H1 (cell line): ENCODE measurements at places on chromosomes 5 and 9. TPM values are rescaled to one million over a fixed set of nuclear protein-coding genes. Genes with fewer than 3 reads are reported as not detected.
A peak's percentile ranks its signal among the peaks of the same experiment; 100 is the strongest.

CD180 gene
- polyA plus RNA-seq: not detected in 2 replicates

AQP7 gene
- polyA plus RNA-seq: 0.38 TPM in 1 of 2 replicates, not detected in the other

ITK gene
- polyA plus RNA-seq: 0.05 TPM in 1 of 2 replicates, not detected in the other

DPM2 gene
- 95.4 and 110 TPM in 2 replicates for polyA plus RNA-seq

THG1L gene
- polyA plus RNA-seq: 7.1 and 8.1 TPM in 2 replicates

ENTPD2 gene
- polyA plus RNA-seq: 0.65 and 1.9 TPM in 2 replicates

DRD1 gene
- polyA plus RNA-seq: 0.03 and 0.05 TPM in 2 replicates

GAS1 gene
- polyA plus RNA-seq: 2.8 and 3.3 TPM in 2 replicates

CARD19 gene
- polyA plus RNA-seq: 112 and 144 TPM in 2 replicates

BTNL8 gene
- 0.32 and 0.42 TPM in 2 replicates for polyA plus RNA-seq

GLRA1 gene
- not detected in 2 replicates for polyA plus RNA-seq

FBXL7 gene
- 17.7 and 25.9 TPM in 2 replicates for polyA plus RNA-seq

NPR3 gene
- polyA plus RNA-seq: not detected in 2 replicates

ZNF883 gene
- 4.5 and 6.1 TPM in 2 replicates for polyA plus RNA-seq

DNA sequence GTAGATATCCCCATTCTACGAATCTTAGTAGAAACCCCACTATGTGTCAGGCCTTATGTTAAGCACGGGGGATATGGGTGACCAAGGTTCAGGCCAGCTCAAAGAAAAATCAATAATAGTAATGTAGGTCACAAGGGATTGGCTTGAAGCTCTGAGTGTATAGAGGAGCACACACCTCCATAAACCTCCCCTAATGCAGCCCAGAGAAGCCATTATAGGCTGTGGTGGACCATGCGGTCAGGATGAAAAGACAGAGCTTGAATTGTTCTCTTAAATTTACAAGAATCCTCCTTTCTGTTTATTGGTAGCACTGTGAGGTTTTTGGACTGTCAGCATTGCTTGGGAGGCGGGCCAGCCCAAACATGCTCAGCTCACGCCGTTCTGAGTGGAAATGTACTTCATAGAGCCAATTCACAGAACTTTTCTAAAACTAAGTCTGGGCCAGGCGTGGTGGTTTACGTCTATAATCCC, 9.1 kb downstream of the PDE6A start:
- H3K27ac ChIP-seq: no peak overlapping the region
- H3K36me3 ChIP-seq: no peaks in the 10 kb centered on the region
- no peaks in the 10 kb centered on the region; the same call in 1 of the 2 replicates for H3K27me3 ChIP-seq
- peaks cover 5% of the 10 kb centered on the region for H3K4me1 ChIP-seq

- no peaks in the 10 kb centered on the region for H3K36me3 ChIP-seq
- H3K27ac ChIP-seq: no peak overlapping the region
- H3K27me3 ChIP-seq: no peaks in the 10 kb centered on the region
- no peak overlapping the region for H3K4me3 ChIP-seq
- DNase-seq: no peak
Measured at GRCh38 chr5:44336708-44337107, 52.5 kb downstream of the FGF10 start.

- no peak overlapping the region for H3K4me3 ChIP-seq
- DNase-seq: no peak
- no peak overlapping the region for H3K27ac ChIP-seq
- no peaks in the 10 kb centered on the region for H3K4me1 ChIP-seq
- no peaks in the 10 kb centered on the region for H3K27me3 ChIP-seq
Measured at GRCh38 chr5:93130624-93131490, 450.2 kb downstream of the NR2F1-AS1 start.

- no peaks in the 10 kb centered on the region for H3K27me3 ChIP-seq
- H3K27ac ChIP-seq: no peak overlapping the region
- no peaks in the 10 kb centered on the region for H3K36me3 ChIP-seq
- H3K4me3 ChIP-seq: no peak overlapping the region
Measured at GRCh38 chr9:18023332-18023731, 444.5 kb downstream of the SH3GL2 start.

- H3K4me1 ChIP-seq: peaks cover 4% of the 10 kb centered on the region; the same call in 1 of the 2 replicates
- no peak overlapping the region for H3K4me3 ChIP-seq
- no peaks in the 10 kb centered on the region for H3K36me3 ChIP-seq
- no peak for DNase-seq
Measured at GRCh38 chr5:31680528-31680927, 41.6 kb downstream of the PDZD2 start.

GRCh38 chr5:11853140-11853539, 51.1 kb downstream of the CTNND2 start:
- H3K36me3 ChIP-seq: no peaks in the 10 kb centered on the region
- H3K4me3 ChIP-seq: no peak overlapping the region
- H3K27ac ChIP-seq: no peak overlapping the region
- no peak for DNase-seq
- H3K27me3 ChIP-seq: no peaks in the 10 kb centered on the region

DNA sequence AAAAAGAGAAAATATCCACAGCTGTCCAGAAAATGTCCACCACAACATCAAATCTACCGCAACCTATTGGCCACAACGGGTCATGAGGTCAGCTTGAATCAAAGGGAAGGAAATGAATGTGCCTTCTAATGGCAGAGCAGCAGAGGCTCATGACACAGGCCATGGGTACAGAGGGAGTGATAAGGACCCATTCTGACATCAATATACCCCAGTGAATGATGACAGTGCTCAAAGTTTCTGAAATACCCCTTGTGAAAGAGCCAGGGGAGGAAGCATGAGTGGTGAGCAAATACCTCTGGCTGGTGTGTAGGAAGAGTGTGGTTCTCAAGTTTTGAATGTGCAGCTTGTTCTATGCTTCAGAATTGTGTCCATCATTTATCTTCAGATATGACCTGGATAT, 348.2 kb downstream of the IRX1 start:
- H3K27ac ChIP-seq: no peak overlapping the region
- DNase-seq: no peak
- no peaks in the 10 kb centered on the region for H3K27me3 ChIP-seq
- H3K4me3 ChIP-seq: no peak overlapping the region

- no peaks in the 10 kb centered on the region for H3K36me3 ChIP-seq
- no peaks in the 10 kb centered on the region for H3K27me3 ChIP-seq
- no peak for DNase-seq
- no peak overlapping the region for H3K4me3 ChIP-seq
Measured at GRCh38 chr5:96671441-96671840, 9.3 kb downstream of the CAST start.

DNA sequence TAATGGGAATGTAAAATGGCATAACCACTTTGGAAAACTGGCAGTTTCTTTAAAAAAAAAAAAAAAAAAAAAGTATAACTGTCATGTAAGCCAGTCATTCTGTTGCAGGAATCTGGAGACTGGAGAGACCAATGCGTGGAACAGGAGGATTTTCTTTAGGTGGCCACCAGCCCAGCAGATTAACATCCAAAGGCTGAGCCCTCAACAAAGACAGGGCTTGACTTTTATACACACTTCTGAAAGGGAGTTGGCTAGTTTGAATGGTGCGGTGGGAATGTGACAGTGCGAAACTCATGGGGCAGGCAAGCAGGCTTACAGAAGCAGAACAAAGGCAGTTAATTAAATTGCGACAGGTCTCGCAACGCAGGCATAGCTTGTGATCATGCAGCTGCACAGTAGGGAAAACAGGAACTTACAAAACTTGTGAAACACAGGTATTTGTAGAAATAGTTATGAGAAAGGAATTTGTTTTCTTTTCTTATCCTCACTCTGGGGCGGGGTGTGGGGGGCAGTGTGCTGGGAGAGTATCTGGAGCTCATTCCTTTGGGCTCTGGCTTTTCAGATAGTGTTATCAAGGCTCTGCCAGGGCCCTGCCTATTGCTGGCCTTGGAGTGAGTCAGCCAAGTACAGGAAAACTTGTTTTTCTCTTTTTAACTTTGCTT, 12.0 kb downstream of the UIMC1 start:
- H3K36me3 ChIP-seq: no peaks in the 10 kb centered on the region
- H3K27me3 ChIP-seq: no peaks in the 10 kb centered on the region
- no peak overlapping the region for H3K27ac ChIP-seq
- no peaks in the 10 kb centered on the region for H3K4me1 ChIP-seq
- no peak for DNase-seq
- H3K4me3 ChIP-seq: no peak overlapping the region

GRCh38 chr9:20186823-20187222, 398.0 kb upstream of the SLC24A2 start:
- H3K27ac ChIP-seq: no peak overlapping the region
- H3K36me3 ChIP-seq: no peaks in the 10 kb centered on the region
- H3K4me3 ChIP-seq: no peak overlapping the region
- H3K27me3 ChIP-seq: no peaks in the 10 kb centered on the region
- DNase-seq: no peak

DNA sequence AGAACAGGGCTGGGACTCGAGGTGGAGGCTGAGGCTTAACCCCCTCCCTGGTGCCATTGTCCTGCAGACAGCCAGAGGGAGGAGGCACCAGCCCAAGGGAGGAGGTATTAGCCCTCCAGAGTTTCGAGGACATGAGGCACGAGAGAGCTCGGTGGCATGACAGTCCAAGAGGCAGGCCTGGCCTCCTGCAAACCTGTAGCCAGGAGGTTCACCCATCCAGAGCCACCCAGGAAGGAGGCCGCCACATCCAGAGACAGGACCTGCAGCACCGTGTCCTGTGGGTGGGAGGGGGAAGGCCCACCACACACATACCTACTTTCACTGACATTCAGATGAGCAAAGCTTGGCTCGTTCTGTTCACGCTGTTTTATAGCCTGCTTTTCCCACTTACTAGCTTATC, 75.2 kb upstream of the ADAMTS2 start:
- no peak overlapping the region for H3K27ac ChIP-seq
- H3K27me3 ChIP-seq: no peaks in the 10 kb centered on the region; the same call in 1 of the 2 replicates
- H3K4me3 ChIP-seq: no peak overlapping the region

GRCh38 chr9:3205421-3206095, 320.2 kb downstream of the RFX3 start:
- no peak for DNase-seq
- no peaks in the 10 kb centered on the region for H3K27me3 ChIP-seq
- H3K27ac ChIP-seq: no peak overlapping the region
- H3K36me3 ChIP-seq: no peaks in the 10 kb centered on the region
- no peak overlapping the region for H3K4me3 ChIP-seq

- H3K4me3 ChIP-seq: no peak overlapping the region
- no peak for DNase-seq
- no peaks in the 10 kb centered on the region for H3K27me3 ChIP-seq
Measured at GRCh38 chr5:172550096-172550765, 90.8 kb upstream of the NEURL1B start.

DNA sequence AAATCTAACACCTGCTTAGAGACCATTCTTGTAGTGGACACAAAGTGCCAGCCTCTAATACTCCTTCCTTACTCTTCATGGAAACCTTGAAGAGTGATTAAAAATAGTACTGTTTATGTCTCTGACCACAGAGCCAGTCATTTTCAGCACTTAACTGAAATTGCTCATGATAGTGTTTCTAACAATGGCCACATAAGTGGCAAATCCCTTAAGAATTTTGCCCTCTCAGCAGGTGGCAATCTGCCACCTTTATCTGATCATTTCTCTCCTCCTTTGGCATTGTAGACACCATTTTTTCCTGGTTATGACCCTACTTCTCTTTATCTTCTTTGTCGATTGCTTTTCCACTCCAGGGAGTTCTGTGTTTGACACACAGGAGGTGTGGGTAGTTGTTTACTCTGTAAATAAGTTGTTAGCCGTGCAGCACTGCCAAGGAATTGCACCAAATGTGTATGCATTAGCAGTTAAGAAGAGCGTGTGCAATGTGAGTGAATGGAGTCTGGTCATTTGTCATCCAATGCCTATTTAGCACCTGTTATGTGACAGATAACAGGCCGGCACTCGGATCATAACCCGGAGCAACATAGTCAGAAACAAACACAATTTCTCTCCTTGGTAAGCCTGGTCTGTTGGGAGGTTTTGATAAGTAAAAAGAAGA, 36.8 kb upstream of the STARD4 start:
- no peaks in the 10 kb centered on the region for H3K27me3 ChIP-seq
- H3K36me3 ChIP-seq: no peaks in the 10 kb centered on the region
- H3K4me1 ChIP-seq: peaks cover 15% of the 10 kb centered on the region

GRCh38 chr9:9921805-9922204, 691.0 kb downstream of the PTPRD start:
- DNase-seq: no peak
- H3K4me3 ChIP-seq: no peak overlapping the region
- no peaks in the 10 kb centered on the region for H3K27me3 ChIP-seq
- no peaks in the 10 kb centered on the region for H3K36me3 ChIP-seq

GRCh38 chr5:129906177-129906887, 2.1 kb downstream of the CHSY3 start:
- peaks cover 12% of the 10 kb centered on the region for H3K4me1 ChIP-seq
- H3K36me3 ChIP-seq: no peaks in the 10 kb centered on the region
- H3K4me3 ChIP-seq: peak overlapping the region; percentile 80
- no peak overlapping the region for H3K27ac ChIP-seq

DNA sequence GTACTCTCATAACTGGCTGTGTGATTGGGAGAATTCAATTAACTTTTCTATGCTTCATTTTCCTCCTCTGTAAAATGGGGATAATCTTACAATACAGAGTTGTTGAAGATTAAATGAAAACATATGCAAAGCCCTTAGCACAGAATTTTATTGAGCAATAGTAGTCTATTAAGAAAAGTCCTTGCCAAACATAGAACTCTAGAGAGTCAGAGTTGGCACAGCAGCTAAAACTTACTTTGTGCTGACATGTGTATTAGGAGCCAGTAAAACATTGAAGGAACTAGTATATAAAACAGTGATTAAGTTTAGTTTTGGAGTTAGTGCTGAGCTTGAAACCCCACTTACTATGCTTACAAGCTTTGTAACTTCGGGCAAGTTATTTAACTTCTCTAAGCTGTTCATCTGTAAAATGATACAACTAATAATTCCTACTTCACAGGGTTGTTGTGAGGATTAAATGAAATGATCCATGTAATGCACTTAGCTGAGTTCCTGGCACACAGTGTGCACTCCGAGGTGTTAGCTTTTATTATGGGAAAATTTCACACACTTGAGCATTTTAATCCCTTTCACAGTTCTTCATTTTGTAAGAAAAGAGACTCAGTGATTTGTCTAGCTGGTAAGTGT, 20.0 kb upstream of the GRIN3A start:
- H3K27ac ChIP-seq: no peak overlapping the region
- H3K36me3 ChIP-seq: no peaks in the 10 kb centered on the region
- H3K4me1 ChIP-seq: no peaks in the 10 kb centered on the region
- H3K27me3 ChIP-seq: no peaks in the 10 kb centered on the region

DNA sequence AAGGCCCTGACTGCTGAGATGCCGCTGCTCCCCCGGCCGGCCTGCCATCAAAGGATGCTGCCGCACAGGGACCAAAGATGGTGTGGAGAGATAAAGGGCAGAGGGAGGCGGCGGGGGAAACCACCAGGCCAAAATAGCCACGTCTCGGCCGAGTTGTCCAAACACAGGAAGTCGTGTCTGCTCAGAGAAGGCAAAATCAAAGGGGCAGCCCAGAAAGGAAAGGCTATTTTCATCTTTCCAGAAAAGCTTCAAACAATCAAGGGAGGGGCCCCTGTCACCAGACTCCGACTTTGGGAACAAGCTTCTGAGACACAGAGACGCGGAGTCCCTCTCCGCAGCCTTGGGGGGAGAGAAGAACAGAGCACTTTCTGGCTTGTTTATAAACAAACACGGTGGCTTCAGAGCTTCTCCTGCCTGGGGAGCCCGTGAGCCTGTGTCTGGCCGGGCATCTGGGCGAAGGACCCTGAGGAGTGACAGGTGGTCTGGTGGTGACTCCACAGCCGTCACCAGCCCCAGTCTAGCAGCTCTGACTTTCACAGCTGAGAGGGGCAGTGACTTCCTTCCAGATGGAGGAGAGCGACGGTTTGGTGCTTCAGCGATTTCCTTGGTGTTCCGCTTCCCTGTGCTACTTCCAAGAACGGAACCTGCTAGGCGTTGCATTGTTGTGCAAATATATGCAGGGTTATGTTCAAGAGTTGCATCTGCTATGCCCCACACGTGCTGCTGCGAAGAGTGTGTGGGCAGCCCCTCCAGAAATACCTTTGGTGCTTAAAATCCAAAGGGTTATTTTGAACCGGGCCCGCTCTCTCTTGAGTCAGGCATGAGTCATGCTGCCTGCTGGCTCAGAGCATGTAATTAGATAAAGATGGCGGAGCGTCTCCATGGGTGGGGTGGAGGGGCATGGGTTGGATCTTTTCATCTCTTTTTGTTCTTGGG, 24.0 kb downstream of the ADAMTSL2 start:
- no peak for DNase-seq
- no peak overlapping the region for H3K4me3 ChIP-seq
- H3K36me3 ChIP-seq: no peaks in the 10 kb centered on the region
- H3K4me1 ChIP-seq: peaks cover 12% of the 10 kb centered on the region
- H3K27me3 ChIP-seq: no peaks in the 10 kb centered on the region
